ENCODE measurements at places on chromosomes 1 and 21.

- no peaks in the 10 kb centered on the region for H3K4me1 ChIP-seq
- H3K4me3 ChIP-seq, result no peak overlapping the region
- no peak overlapping the region for H3K27ac ChIP-seq
- peaks cover 6% of the 10 kb centered on the region for H3K36me3 ChIP-seq
- DNase-seq, result no peak
Measured at GRCh38 chr1:175045097-175045496, 21.9 kb upstream of the MRPS14 start.

DNA sequence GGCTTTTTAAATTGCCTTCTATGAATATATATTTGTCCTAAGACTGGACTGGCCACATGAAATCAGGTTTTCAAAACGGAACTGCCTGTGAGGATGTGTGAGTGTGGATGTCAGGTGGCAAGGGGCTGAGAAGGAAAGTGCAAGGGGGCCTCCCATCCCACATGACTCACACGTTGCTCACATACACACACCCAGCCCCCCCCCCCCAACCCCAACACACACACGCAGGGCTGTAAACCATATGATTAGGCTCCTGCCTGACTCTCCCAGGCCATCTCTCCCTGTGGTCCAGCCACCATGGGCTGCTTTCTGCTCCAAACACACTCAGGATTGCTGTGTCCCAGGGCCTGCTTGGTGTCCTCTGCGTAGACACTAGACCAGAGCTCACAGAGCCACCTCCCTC is 22.4 kb downstream of the DEGS1 start:
- H3K27me3 ChIP-seq, result no peaks in the 10 kb centered on the region
- H3K27ac ChIP-seq, result peak overlapping the region; percentile 24
- peaks cover 3% of the 10 kb centered on the region for H3K4me1 ChIP-seq
- H3K36me3 ChIP-seq, result no peaks in the 10 kb centered on the region
- no peak for DNase-seq
- H3K4me3 ChIP-seq, result peak overlapping the region; percentile 77

- H3K36me3 ChIP-seq, result peaks cover 3% of the 10 kb centered on the region
- H3K27ac ChIP-seq, result no peak overlapping the region
- H3K27me3 ChIP-seq, result no peaks in the 10 kb centered on the region
- no peak for DNase-seq
- H3K4me3 ChIP-seq, result no peak overlapping the region
Measured at GRCh38 chr1:7805460-7805859, 21.4 kb downstream of the PER3 start.

- no peaks in the 10 kb centered on the region for H3K36me3 ChIP-seq
- no peak for DNase-seq
- no peak overlapping the region for H3K27ac ChIP-seq
- H3K4me1 ChIP-seq, result peaks cover 9% of the 10 kb centered on the region
- H3K4me3 ChIP-seq, result no peak overlapping the region
Measured at GRCh38 chr1:59155351-59155750, 141.5 kb upstream of the FGGY start.

GRCh38 chr1:35605071-35605866 is 32.2 kb downstream of the TFAP2E start:
- peaks cover 7% of the 10 kb centered on the region for H3K4me1 ChIP-seq
- H3K27ac ChIP-seq, result peak overlapping the region; percentile 65
- H3K27me3 ChIP-seq, result no peaks in the 10 kb centered on the region
- no peak for DNase-seq

GRCh38 chr1:101242324-101243050 is 5.7 kb downstream of the S1PR1 start:
- peak overlapping the region; percentile 91 for H3K27ac ChIP-seq
- DNase-seq, result no peak
- H3K36me3 ChIP-seq, result peaks cover 22% of the 10 kb centered on the region
- no peaks in the 10 kb centered on the region for H3K27me3 ChIP-seq
